ENCODE measurements at places on chromosomes 4 and X.

- no peak for DNase-seq
Observed at GRCh38 chr4:42816189-42816879, 76.2 kb upstream of the GRXCR1 start.

DNA sequence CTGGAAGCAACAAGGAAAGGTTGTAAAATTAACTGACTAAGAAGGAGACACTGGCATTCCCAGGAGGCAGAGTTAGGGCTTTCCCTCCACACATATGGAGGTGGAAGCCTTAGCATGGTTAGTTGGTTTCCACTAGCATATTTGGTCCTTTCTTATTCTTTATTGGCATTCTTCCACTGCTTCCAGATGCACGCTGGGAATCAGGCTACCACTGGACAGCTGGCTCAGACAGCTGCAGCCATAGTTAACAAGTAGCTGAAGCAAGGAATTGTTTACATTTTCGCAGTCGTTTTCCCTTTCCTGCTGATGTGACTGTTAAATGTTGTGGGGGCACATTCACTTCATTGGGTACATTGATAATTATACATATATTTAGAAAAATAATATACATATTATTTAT lies 169.2 kb downstream of the GRIA2 start:
- DNase-seq: peak; percentile 36

DNA sequence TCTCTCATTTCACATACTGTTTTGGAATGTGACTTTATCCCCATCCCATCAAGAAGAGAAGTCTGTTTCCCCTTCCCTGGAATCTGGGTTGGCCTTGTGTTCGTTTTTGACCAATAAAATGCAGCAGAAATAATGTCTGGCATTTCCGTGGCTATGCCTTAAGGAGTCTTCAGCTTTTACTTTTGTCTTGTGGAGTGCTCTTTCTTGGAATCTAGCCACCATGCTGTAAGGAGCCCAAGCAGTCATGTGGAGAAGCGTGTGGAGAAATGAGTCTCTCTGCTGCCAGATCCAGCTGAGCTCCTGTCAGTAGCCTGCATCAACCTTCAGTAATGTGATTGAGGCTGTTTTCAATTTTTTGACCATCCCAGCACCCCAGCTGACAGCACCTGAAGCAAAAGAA lies 84.4 kb upstream of the ARMCX2 start:
- DNase-seq: no peak

DNA sequence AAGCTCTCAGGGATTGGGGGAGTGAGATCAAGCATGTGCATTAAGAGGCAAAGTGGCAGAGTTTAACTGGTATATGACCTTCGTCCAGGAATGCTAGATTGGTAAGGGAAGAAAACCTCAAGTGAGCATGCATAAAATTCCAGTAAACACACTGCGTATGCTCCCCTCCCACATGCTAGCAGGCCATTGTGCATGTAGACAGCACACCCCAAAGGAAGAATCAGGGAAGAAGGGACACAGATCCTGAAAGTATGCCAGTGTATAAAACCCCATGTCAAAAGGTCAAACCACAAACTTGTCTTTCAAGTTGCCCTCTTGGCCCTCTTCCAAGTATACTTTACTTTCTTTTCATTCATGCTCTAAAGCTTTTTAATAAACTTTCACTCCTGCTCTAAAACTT lies 405.2 kb upstream of the CNKSR2 start:
- DNase-seq: no peak

DNA sequence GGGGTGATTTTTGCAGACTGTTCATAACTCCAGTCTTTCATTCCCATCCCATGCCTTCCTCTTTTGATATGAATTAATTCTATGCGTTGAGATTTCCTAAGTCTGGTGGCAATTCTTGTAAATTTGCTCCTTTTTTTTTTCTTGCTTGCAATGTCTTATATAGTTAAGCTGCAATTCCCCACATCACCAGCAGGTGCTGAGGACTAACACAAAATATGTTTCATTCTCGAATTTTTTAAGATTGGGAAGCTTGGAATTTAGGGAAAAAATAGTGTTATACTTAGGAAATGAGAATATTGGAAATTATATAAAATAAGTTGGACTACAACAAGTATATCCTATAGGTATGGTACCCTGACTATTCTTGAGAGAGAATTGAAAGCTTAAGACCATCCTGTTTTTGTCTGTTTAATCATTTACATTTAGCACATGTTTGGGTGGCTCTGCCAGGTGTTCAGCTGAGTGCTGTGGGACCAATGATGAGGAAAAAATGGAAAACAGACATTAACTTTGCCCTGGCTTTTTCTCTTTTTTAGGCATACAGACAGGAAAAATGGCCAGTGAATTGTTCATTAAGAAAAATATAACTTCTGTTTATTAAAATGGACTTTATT lies 30.2 kb downstream of the AFF2 start:
- DNase-seq: no peak

DNA sequence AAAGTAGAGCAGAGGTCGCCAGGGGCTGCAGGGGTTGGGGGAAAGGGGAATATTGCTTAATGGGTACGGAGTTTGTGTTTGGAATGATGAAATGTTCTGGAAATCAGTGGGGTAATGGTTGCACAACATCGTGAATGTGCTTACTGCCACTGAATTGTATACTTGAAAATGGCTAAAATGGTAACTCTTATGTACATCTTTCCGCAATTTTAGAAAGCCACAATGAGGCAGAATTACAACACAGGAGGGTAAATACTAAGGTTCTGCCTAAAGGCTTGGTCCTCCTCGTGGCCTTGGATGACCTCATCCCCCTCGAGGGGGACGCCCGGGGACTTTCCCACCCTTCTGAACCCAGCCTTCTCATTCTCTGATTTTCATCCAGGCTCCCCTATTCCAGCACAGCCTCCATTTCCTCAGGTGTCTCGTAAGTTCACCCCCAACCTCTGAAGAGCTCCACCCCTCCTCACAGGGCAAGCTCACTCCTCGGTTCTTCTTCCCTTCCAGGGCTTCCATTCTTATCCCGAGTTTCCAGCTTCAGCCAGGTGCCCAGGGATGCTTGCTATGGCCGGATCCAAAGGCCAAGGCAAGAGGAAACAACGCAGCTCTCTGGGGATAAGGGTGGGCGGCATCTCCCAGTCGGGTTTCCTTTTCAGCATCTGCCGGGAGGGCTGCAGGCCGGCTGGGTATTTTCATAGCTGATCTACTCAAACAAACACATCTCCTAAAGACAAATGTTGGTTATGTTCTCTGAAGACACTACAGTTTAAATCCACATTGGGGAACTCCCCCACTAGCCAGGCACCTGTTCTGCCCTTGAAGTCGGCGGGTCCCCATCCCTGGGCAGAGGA lies 71.3 kb upstream of the ACSL1 start:
- no peak for DNase-seq

DNA sequence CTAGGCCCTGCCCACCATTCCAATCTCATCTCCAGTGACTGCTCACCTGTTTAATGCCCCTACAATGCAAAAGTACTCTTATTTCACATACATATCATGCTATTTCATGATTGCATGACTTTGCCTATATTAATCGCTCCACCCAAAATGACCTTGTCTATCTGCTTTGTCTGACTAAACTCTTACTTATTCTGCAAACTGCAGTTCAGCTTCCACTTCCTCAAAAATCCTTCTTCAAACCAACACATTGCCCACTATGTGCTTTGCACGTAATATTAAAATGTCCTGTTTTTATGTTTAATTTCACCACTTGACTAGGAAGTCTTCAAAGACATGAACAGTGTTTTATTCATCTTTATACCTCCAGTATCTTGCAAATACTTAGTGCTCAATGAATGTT lies 229.6 kb downstream of the OPHN1 start:
- DNase-seq: no peak

DNA sequence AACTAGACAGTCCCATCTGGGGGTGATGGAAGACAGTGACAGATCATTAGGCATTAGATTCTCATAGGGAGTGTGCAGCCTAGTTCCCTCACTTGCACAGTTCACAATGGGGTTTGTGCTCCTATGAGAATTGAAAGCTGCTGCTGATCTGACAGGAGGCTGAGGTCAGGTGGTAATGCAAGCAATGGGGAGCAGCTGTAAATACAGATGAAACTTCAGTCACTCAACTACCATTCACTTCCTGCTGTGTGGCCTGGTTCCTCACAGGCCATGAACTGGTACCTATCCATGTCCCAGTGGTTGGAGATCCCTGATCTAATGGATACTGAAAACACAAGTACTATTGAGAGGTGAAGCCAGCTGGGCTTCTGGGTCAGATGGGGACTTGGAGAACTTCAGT lies 72.5 kb downstream of the AGTR2 start:
- DNase-seq: no peak

GRCh38 chrX:56000174-56000573 lies 232.0 kb upstream of the KLF8 start:
- no peak for DNase-seq

- DNase-seq: no peak
Observed at GRCh38 chr4:56438766-56439165, 2.7 kb downstream of the PAICS start.

DNA sequence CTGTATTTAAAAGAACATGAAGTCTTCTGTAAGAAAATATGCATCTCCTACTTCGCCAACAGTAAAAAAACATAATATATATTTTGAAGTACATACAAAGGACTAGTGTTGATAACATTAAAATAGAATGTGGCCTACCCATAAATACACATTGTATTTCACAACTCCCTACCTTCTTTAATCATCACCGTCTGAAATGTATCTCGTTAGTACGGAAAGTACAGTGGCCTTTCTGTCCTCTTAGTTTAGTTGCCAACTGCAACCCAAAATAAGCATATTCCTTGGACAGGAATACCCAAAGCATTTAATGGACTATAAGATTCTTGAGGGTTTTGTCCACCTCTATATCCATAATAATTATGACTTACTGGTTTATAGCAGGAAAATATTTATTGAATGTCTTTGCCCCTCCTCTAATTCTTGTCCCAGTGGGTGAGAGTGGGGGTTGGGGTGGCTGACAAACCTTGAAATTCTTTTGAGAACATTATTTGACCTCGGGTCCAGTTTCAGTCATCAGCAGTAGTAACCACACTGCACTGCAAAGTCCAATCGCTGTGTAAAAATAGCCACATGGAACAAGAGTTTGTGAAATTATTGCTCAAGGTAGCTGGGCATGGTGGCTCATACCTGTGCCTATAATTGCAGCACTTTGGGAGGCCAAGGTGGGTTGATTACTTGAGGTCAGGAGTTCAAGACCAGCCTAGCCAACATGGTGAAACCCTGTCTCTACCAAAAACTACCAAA lies 474.5 kb downstream of the KLHL13 start:
- no peak for DNase-seq

GRCh38 chr4:23485801-23486200 lies 404.0 kb downstream of the PPARGC1A start:
- DNase-seq: no peak
